GM23338 (cell line): ENCODE measurements at places on chromosomes 12 and 14.

DNA sequence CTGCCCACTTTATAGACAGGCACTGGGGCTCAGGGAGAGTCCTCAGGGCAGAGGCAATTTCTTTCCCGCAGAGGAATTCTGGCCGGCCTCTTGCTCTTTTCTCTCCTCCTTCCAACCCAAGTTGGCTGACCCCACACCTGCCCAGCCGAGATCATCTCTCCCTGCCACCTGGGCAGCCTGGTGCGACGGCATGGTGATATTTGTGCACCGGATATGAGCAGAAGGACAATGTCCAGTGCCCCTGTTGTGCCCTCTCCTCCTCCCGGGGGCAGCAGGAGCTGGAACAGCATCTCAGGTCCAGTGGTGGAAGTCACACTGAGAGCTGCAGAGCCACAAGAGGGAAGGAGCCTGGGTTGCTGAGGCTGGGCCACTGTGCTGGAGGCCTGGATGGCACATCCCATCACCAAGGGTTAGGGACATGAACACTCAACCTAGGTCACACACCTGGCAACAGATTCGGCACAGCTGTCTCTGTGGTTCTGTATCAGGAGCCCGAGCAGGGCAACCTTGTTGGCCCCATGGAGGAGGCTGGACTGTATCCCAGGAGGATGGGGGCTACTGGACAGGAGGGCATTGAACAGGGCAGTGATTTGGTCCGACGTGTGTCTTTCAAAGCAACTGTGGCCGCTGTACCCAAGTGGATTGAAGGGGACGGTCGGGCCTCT lies 57.7 kb upstream of the DIO3 start:
- DNase-seq, result no peak

GRCh38 chr12:58712976-58713375 lies 207.3 kb downstream of the LRIG3 start:
- no peak for DNase-seq

- DNase-seq, result peak; percentile 35
These were observed 553 bp downstream of the CNPY2 start for GRCh38 chr12:56315249-56315621.

DNA sequence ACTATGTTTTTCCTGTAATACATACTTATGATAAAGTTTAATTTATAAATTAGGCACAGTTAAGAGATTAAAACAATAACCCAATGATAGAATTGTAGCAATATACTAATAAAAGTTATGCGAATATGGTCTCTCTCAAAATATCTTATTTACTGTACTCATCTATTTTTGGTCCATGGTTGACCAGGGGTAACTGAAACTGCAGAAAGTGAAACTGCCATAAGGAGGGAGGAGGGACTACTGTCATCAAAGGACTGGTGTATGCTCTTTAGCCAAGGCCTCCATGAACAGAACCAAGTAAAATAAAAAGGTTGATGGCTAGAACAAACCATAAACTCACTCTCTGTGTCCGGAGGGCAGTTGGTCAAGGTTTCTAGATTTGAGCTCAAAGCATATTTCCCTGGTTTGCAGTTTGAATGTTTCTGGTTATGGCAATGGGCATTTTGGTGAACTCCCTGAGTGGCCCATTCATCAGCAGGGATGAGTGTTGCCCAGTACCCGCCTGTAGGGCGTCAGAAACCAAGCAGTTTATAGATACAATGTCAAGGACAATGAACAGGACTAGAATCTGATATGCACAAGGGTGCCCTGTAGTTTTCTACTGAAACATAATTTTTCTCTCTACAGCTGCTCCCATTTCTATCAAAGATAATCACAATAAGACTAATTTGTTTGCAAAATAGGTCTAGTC lies 19.8 kb downstream of the LEMD3 start:
- no peak for DNase-seq

GRCh38 chr14:51784466-51784865 lies 75.9 kb upstream of the GNG2 start:
- DNase-seq, result no peak

DNA sequence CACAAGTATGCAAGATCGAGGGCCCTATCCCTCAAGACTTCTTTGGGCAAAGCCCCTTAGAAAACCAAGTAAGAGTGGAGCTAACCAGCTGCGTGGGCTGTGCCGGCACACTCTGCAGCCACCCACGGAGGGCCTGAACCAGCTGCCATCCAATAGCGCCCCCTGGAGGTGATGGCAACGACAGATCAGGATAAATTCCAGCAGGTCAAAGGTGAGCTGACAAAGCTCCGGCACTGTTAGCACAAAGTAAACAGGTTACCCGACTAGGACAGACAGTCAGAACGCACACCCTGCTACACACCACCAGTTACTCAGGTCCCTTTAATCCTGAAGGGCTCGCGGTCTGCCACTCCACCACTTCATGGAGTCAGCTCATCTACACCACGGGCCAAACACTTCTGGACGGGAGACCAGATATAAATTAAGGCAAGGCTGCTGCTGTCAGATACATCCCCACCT lies 4.9 kb downstream of the ZBTB39 start:
- peak; percentile 91 for DNase-seq

GRCh38 chr12:88227263-88227662 lies 85.2 kb downstream of the TMTC3 start:
- DNase-seq, result no peak

DNA sequence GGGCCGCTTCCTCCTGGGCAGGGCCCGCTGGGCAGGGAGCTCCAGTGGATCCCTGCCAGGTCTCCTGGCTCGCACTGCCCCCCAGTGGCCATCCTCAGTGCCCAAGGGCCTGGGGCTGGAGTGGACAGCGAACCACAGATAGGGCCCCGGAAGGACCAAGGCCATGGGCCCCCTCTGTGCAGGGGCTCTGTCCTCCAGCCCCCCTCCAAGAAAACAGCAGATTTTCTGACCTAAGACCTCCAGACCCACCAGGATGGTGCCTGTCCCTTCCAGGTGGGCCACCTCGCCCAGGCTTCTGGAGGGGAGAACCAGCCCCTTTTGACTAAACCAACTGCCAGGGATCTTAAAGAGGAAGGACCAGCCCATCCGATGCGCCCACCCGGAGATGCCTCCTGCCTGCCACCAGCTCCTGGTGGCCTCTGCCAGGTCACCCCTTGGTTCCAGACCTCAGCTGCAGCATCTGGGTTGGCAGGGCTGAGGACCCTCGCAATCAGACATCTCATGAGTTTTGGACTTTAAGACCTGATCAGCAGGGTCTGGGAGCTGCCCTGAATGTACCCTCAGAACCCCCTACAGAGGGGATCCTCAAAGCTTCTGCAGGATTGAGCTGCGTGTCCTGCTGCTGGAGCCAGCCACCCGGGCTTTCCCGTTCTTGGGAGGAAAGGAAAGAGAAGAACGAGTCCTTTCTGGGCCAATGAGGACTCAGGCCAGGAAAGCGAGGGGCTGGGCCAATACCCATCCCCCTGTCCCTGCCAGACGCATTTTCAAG lies 325.8 kb upstream of the DIO3 start:
- DNase-seq, result peak; percentile 77

GRCh38 chr12:81070846-81071245 lies 7.0 kb upstream of the ACSS3 start:
- DNase-seq, result no peak

DNA sequence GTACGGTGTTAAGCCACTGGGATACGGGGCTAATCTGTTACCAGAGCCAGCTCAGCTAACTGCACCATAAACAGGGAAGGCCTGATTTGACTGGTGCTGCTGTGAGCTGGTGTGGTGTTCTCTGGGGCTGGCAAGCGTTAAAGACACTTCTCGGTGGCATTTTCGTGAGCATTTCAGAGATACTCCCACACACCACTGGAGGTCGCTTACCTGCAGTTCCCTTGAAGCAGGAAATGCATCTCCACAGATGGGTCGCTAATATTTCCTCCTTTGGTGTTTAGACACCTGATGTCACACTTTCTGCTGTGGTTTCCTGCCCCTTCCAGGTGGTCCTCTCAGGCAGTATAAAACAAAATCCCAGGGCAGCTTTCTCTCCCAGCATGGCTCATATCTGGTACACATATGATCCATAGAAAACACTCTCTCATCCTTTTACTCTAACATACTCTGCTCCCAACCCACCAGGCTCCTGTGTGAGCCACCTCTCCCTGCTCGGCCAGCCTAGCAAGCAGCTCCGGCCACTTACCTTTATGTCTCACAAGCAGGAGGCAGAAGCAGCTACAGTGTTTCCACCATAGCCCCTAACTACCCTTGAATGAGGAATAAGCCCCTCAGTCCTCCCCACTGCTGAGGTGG lies 129.9 kb upstream of the GRIN2B start:
- peak; percentile 83 for DNase-seq

- no peak for DNase-seq
These were observed 36.3 kb upstream of the BBS10 start for GRCh38 chr12:76384560-76384959.

DNA sequence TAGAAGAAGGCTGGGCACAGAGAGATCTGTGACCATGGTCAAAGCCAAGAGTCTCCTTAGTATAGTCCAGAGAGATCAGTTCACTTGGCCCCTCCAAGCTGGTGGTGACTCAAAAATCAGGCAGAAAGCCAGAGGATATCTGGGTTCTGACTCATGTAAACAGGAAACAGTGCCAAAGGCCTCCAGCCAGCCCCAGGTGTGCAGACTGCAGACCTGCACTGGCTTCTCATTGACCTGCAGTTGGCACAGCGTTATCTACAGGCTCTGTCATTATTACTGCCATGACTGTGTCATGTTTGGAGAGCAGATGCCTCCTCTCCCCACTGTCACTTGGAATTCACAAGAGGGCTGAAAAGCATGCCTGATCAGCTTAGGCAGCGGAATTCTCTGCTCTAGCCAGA lies 295.7 kb upstream of the PRKD1 start:
- no peak for DNase-seq

- no peak for DNase-seq
These were observed 786.3 kb upstream of the NOVA1 start for GRCh38 chr14:27384124-27384523.

- no peak for DNase-seq
These were observed 142.7 kb upstream of the DIO3 start for GRCh38 chr14:101418601-101419000.

DNA sequence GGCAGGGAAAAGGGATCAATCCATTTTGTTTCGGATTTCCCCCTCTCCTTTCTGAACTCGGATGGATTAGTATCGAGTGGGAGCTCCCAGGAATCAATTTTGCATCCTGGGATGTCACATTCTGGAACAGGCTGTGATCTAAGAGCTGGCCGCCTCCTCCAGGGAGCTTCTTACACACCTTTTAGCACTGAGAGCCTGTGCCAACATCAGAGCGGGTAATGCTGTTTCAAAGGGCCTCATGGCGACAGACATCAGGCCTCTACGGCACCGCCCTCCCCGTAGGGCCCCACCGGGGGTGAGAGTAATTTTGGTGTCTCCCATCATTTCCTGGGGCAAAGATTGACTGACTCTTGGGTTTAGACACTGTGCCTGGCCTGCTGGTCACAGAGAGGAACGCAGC lies 2.7 kb downstream of the GALNT9 start:
- DNase-seq, result no peak

- no peak for DNase-seq
These were observed 50.6 kb downstream of the DAAM1 start for GRCh38 chr14:59239022-59239421.

DNA sequence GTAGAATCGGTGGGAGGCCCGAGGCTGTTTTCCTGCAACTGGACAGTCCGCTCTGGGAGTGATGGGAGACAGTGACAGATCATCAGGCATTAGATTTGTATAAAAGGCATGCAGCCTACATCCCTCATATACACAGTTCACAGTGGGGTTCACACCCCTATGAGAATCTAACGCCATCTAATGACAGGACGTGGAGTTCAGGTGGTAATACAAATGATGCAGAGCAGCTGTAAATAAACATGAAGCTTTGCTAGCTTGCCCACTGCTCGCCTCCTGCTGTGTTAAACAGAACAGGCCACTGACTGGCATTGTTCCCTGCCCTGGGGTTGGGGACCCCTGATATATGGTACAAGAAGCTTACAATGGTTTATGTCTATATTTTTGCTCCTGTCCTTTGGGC lies 179.0 kb downstream of the LRFN5 start:
- peak; percentile 24 for DNase-seq

GRCh38 chr14:92649066-92649465 lies 99.4 kb downstream of the LGMN start:
- DNase-seq, result no peak

GRCh38 chr12:56061982-56062381 lies 18.0 kb upstream of the ERBB3 start:
- no peak for DNase-seq

GRCh38 chr12:89328151-89329030 lies 23.9 kb downstream of the DUSP6 start:
- no peak for DNase-seq

- DNase-seq, result no peak
These were observed 5.9 kb upstream of the KCNMB4 start for GRCh38 chr12:70360218-70360617.

GRCh38 chr14:20294636-20295035 lies 11.1 kb downstream of the TTC5 start:
- DNase-seq, result no peak

DNA sequence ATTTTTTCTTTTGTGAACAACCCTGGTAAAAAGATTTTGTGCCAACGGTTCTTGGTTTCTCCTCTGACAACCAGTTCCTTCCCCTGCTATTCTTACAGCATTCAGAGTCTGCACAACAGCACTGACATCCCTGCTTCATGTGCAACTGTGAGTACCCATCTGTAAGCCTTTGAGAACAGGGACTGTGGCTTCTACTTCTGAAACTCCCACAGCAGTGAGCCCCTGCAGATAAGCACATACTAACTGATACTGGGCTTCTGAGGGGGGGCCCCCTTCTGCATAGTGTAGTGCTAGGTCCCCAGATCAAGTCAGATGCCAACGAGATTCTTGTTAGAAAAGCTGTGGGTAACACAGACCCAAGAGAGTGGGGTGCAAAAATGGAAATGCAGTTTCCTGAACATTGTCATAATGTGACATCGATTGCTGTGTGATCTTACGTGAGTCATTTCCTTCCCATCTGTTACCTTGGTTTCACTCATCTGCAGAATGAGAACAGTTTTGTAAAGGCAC lies 11.1 kb upstream of the NINJ2 start:
- no peak for DNase-seq

GRCh38 chr12:124547626-124548025 lies 19.8 kb downstream of the NCOR2 start:
- no peak for DNase-seq

DNA sequence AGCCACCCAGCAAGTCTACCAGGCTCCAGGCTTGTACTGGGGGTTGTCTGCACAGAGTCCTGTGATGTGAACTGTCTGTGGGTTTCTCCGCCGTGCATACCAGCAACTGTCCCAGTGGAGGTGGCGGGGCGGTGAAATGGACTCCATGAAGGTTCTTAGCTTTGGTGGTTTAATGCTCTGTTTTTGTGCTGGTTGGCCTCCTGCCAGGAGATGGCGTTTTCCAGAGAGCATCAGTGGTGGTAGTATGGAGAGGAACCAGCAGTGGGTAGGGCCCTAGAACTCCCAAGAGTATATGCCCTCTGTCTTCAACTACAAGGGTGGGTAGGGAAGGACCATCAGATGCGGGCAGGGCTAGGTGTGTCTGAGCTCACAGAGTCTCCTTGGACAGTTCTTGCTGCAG lies 303.8 kb downstream of the TMEM121 start:
- DNase-seq, result no peak

DNA sequence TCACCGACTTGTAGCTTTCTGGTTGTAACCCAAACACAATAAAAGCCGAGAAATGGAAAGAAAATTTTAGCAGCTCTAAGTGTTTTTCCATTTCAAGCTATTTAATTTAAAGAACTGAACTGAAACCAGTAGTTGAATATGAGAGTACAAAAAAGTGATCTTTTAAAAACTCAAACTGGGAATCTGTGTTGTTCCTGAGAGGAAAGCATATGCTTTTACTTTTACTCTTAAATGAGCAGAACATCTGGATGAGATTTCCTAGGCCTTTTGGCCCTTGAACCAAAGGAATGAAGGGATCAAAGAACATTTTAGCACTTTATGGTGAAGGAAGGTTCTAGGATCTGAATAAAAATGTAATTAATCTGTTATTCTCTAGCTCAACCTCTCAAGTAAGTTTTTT lies 1.3 kb downstream of the KERA start:
- DNase-seq, result no peak
